ENCODE measurements at places on chromosomes 2 and 18.

DNA sequence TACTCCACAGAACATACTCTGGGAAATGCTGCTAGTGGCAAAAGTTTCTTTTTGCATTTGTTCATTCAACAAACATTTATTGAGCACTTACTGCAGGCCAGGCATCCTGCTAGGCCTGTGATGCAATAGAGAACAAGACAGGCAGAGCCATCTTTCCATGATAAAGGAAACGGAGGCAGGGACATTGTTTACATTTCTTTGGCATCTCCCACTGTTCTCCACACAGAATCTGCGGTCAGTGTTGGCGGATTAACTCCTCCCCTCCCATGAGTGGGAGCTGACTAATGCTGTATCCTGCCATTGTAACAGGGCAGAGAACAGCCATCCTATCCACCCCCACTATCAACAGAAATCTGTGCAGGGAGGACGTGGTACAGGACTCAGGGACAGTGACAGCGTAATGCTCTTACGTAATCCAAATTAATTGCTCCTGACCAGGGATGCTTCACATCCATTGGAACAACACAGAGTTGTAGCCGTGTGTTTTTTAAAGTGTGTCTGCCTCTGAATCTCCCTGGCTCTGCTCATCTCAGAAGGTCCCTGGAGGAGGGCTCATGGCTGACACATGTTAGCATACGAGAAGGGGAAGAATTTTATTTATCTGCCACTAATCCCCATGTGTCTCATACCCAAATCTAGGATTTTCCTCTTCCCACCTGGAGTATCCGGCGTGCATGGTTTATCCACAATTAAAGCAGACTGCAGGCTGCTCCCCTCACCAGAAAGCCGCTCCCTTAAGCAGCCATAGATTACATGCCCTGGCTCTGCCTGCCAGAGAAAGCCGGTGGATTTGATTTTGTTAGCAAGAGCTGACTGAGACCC lies 32.3 kb downstream of the STEAP3 start:
- no peak for DNase-seq

GRCh38 chr2:205535001-205535400 lies 147.3 kb upstream of the NRP2 start:
- DNase-seq, result no peak

- no peak for DNase-seq
Observed at GRCh38 chr2:148887350-148888002, 12.4 kb downstream of the KIF5C start.

DNA sequence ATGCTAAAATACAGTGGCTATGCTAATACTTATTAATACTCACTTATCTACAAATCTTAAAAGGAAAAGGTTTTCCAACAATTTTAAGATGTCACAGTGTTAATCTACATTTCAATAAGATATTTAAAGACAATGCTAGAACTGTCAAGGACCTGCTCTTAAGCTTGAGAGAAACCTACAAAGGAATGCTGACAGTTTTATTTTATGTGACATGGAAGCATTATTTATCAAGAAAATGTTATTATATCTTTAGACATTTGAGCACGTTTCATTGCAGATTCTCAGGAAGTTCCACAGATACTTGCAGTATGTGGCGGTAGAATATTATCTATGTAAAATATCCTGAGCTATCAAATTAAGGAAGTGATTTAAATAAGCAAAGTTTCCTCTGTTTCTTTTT lies 1255.7 kb upstream of the ZEB2 start:
- no peak for DNase-seq

DNA sequence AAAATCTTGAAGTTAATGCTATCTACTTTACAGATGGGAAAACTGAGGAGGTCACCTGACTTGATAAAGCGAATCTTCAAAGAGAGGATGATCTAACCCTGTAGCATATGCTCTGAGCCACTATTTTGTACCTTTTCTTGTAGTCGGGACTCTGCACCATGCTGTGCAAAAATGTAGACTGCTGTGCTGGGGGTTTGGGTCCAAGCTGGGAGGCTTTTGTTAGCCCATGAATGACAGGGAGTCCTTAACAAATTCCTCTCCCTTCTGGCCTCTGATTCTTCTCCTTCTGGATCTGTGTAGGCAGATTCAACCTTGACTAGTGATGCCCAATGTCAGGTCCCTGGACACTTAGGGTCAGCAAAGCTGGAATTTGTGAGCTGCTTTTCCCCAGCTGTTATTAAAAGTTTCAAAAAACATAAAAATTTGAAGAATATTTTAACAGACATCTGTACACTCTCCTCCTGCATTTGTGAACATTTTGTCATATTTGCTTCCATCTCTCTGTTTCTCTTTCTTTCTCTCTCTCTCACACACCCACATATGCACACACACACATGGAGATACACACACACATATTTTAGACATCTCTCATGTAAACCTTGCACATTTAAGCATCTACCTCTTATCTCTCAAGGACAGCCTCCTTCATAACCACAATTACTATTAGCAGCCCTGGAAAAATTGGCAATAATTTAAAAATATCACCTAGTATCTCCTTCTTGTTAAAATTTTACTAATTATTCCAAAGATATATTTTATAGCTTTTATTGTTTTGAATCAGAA lies 335.0 kb upstream of the TRIB2 start:
- no peak for DNase-seq

DNA sequence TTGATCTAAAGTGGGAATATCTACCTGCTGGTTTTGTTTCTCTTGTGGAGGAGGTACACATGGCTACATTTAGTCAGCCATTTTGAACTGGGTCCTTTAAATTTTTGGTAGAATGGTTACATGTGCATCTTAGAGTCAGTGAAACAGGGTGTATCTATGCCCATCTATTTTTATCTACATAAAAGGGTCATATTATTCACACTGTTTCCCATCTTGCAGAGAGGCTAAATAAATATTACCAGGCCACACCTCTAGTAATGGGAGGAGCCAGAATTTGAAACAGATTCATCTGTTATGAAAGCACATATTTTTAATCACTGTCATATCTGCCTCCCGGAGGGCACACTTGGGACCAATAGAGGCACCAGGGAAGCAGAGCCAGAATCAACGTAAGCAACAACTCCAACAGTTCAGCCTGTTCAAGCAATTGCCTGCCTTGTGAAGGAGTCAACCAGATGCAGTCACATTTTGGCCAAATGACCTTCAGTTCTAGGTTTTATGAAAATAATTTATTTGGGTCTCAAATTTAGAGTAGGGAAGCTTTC lies 376.8 kb downstream of the TSN start:
- no peak for DNase-seq

DNA sequence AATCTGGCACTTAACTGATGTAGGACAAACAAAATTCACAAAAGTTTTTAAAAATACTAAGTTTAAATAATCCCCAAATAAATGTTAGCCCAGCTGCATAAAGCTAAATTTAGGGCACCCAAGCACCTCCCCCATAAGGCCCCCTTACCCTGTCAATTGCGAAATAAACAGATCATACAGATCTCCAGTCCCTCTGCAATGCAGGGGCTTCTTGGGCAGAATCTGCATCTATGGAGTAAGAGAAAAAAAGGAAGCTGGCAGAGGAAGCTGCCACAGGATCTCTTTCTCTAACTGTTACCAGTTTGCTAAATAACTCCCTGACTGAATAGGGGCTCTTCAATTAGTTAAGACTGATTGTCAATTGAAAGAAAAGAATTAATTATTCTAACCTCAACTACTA lies 117.7 kb downstream of the MEMO1 start:
- no peak for DNase-seq

DNA sequence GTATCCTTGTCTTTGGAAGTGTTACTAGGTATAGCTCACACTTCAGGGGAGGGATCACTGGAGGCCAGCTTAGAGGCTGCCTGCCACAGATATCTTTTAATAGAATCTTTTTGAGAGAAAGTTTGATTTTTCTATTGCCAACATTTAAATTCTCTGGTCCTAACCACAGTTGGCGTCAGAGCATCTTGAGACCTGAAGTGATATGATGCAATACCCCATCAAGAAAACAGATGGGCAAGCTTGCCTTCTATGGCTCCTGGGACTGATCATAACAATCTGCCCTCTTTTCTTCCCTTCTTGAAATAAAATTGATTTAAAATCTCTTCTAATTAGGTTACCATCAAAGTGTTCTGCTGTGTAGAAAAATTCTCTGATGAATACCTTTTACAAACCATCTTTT lies 105.5 kb upstream of the ACKR3 start:
- no peak for DNase-seq

- no peak for DNase-seq
Observed at GRCh38 chr2:226031647-226032501, 632.4 kb downstream of the NYAP2 start.
